ENCODE measurements at places on chromosomes 7 and 10.

DNA sequence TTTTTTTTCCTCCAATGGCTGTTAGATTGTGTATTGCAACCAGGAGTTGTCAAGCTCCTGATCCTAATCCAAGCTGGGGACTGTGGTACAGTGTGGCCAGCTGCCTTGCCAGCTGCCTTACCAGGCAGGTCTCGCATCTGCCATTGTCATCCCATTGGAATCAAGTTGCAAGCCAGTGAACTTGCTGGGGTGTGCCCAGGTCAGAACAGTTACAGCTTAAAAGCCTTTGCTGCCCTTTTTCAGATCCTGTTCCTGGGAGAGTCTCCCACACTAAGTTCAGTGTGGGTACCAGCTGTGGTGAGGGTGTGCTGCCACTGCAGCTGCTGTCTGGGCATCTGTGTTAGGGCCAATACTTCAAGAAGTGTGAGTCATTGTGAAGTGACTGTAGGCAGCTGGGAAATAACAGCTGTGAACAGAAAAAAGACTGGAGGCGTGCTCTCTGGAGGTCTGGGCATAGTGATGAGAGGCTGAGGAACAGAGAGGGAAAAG is 72.8 kb downstream of the CCNY start:
- no peak for DNase-seq

DNA sequence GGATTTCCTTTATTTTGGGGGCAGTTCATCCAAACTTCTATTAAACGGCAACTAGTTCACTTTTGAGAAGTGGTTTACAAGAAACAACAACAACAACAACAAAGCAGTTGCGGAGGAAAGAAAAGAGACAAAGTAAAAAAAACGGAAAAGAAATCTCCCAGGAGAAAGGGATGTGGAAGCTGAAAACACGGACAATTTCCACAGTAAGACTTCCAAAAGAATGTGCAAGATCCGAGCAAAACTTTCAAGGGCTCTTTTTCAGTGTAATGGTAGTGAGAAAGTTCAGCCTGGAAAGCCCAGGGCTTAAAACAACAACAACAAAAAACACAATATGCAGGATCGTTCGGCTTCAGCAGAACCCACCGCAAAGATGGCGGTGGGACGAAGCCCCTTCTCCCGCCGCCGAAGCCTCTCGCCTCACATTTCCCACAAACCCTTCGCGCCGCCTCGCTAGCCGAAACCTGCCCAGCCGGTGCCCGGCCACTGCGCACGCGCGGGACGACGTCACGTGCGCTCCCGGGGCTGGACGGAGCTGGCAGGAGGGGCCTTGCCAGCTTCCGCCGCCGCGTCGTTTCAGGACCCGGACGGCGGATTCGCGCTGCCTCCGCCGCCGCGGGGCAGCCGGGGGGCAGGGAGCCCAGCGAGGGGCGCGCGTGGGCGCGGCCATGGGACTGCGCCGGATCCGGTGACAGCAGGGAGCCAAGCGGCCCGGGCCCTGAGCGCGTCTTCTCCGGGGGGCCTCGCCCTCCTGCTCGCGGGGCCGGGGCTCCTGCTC is at the start of gene TNKS2:
TSS of gene TNKS2 (plus strand) at position 553 of the 775 bp plus-strand sequence. CDS start 265 bp downstream, outside the sequence.
- peak; percentile 92 for DNase-seq

- DNase-seq = no peak
Measured at GRCh38 chr7:67045496-67045995, 48.9 kb downstream of the TYW1 start.

- DNase-seq = no peak
Measured at GRCh38 chr7:70870349-70870748, 261.6 kb upstream of the GALNT17 start.

GRCh38 chr10:80536361-80536835 is 1.3 kb upstream of the SH2D4B start:
- no peak for DNase-seq

DNA sequence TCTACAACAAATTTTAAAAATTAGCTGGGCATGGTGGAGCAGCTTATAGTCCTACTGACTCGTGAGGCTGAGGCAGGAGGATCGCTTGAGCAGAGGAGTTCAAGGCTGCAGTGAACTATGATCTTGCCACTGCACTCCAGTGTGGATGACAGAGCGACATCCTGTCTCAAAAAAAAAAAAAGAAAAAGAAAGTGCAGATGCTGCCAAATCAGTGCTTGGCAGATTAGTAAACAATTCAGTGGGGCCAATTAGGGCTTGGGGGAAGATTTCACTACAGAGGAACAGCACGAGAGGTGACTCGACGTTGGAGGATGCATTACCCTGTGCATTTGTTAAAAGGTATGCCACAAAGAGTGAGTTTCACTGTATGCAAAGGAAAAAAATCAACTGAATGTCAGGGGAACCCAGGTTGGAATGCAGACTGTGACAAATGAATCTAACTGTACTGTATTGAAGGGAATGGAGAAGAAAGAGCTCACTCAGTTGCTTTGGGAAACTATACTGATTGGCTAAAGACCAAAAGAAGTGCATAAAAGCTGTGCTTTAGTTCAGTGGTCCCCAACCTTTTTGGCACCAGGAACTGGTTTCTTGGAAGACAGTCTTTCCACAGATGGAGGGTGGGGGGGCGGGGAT is 31.6 kb downstream of the GARIN1A start:
- no peak for DNase-seq

DNA sequence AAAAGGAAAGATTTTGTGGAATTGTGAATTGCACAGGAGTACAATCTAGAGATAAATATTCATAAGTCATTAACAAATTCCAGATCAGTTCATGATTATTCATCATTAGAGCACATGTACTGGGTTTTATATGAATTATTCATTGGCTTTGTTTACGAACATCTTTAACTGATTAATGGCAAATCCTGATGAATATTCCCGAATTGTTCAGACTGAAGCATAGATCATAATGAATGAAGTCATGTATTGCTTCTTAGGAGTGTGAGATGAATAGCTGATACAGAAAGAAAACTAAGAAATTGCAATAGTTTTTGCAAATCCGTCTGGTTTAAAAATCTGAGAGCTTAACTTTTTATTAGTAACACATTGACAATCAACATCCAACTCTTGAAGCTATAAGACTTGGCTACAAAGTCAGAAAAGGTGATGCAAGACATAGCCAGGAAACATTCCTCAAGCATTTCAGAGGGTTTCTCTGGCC is 183.6 kb upstream of the DGKB start:
- no peak for DNase-seq

DNA sequence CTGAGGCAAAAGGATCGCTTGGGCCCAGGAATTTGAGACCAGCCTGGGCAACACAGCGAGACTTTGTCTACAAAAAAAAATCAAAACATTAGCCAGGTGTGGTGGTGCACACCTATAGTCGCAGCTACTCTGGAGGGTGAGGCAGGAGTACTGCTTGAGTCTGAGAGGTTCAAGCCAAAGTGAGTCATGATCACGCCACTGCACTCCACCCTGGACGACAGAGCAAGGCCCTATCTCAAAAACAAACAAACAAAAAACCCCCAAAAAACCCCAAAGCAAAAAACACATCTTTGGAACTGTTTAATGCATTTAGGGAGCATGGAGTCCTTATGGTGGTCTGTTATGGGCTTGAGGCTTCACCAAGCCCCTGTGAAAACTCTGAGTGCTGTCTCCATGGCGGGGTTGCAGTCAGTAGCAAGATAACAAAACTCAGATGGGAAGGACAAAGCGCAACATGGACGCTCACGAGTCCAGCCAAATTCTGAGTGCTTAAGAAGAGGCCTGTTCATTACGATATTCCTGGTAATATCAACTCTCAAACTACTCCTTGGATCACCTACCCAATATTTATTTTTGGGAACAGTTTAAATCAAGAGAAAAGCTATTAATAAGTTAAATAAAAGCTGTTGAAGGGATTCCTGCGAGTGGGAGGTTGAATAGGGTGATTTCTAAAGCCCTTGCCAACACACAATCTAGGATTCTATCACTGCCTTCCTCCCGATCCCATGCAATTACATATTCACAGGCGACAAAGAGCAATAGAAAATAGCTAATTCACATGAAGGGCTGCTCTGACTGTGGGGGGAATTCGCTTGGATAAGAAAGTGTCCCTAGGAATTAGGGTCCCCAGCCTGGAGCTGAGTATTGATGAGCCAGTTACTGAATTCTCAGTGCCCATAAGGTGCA is 123.3 kb downstream of the HIPK2 start:
- no peak for DNase-seq

- no peak for DNase-seq
Measured at GRCh38 chr10:110355141-110355831, 50.6 kb upstream of the SMNDC1 start.

DNA sequence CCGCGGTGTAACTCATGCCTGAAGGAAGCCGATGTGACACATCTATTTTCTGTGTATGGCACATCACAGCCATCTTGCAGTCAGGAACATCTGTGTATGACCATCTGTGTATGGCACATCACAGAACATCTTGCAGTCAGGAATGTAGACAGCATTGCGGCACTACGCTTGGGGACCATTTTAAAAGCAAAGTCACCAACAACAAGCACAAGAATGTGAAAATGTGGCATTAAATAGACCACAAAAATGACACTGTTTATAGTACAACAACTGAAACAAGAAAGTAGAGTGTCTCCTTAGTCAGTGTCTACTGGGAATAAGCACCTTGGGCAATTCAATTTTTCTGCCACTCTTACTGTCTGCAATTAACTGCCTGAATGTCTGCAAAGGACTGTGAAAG is 124.4 kb downstream of the HGF start:
- no peak for DNase-seq

DNA sequence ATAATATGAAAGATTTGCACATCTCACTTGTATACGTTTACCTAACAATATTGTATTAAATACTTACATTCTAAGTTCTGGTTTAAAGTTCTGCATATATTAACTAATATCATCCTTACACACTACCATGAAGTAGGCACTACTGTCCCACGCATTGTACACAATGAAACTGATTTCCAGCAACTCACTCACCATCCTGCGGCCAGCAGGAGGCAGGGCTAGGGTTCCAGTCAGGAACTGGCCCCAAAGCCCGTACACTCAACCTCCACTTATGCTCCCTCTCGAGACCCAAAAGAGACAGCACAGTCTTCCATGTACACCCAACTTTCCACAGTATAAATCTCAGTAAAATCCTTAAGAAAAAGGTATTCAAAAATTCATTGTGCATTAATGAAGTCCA is 41.4 kb downstream of the GRID1 start:
- DNase-seq = no peak

DNA sequence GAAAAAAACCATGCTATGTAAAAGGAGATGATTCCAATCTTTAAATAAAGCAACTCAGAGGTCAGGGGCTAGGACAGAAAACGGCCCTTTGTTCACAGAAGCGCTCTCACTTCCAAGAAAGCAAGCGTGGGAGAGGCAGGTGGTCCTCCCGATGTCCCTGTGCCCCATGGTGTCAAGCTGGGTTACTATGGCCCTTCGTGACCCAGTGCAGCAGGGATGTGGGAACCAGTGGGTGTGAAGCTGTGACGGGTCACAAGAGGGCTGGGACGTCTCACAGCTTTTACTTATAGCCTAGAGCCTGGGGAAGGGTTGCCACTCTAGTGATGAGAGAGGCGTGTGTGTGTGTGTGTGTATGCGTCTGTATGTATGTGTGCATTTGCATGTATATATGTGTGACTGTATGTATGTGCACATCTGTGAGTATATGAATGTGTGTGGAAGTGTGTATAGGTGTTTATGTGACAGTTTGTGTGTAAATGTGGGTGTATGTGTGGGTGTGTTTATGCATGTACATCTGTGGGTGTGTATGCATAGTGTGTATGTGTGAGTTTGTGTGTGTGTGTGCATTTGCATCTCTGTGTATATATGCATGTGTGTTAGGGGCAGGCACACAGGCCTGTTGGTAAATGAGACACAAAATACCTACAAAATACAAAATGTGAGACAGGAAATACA is 25.2 kb downstream of the HTRA1 start:
- no peak for DNase-seq

- no peak for DNase-seq
Measured at GRCh38 chr7:30453016-30453415, 25.6 kb downstream of the NOD1 start.

GRCh38 chr10:101485681-101486554 is 102.1 kb downstream of the POLL start:
- no peak for DNase-seq

GRCh38 chr10:96610817-96611216 is 24.0 kb upstream of the TM9SF3 start:
- no peak for DNase-seq

GRCh38 chr10:117673230-117674010 is 130.9 kb downstream of the EMX2 start:
- no peak for DNase-seq

- DNase-seq = no peak
Measured at GRCh38 chr7:36615852-36616540, 108.3 kb downstream of the AOAH start.

DNA sequence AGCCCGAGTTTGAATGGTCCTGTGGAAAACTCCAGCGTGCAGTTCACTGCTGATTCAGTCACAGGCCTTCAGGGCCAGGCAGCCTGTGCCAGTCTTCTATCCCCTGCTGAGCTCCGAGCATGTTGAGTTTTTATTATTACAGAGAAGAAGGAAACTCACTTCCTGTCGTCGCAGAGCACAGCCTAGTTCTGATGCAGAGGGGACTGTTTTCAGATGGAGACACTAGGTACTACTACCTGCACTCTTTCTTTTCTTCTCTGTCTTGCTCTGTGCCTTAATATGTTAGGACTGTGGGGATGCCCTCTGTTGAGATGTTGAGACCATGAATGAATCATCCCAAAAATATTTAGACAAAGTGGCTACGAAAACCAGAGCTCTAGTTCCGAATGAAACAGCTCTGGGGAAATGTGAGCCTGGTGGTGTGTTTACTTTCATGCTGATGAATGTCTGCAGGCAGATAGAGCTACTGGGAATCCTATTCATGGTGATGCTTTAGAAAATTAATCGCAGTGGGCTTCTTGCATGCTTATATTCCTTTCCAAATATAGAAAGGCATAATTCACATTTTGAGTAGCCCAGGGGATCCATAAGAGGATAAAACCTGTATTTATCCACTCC is 29.6 kb downstream of the CASP7 start:
- DNase-seq = no peak

GRCh38 chr7:6271694-6272440 is 557 bp downstream of the CYTH3 start:
- no peak for DNase-seq
